ENCODE measurements at places on chromosomes 1 and 21.

GRCh38 chr1:21384620-21385019, 55.3 kb upstream of the NBPF3 start:
- DNase-seq: no peak

DNA sequence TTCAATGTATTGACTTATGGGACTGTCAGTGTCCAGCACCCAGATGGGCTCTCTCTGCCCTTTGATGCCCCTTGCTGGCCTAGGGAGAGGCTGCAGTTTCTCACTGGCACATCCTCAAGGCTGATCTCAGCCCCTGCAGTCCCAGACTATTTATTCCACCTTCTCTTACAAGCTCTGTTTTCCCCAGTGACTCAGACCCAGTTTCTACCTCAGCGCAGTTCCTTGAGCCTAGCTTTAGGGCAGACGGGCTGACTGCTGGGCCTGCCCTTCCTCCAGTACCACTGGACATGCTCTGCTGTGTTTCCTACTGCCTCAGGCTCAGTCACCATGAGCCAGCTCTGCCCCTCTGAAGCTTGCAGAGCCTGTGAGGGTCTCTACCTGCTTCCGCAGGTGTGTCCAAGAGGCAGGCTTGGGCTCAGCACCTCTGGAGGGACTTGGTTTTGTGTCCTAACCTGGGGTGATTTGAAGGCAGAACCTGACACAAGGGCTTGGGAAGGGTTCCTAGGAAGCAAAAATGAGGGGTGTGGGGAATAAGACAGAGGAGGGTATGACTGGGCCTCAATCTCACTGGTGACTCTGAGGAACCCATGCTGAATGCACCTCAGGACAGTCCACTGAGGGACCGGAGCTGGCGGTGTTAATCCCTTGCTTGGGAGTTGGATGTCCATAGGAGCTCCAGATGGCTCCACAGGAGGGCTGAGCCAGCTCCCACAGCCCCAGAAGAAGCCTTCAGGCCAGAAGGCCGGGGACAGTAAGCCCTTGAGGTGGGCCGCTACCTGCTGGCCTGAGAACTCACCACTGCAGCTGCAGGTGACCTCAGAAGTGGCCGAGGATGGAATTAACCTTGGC, 689.9 kb downstream of the MATN1 start:
- DNase-seq: no peak

- no peak for DNase-seq
These were observed 3.7 kb upstream of the PAQR6 start for GRCh38 chr1:156251527-156251926.

- no peak for DNase-seq
These were observed 18.8 kb upstream of the SRM start for GRCh38 chr1:11078631-11079030.

GRCh38 chr21:43884861-43885417, 19.9 kb downstream of the AGPAT3 start:
- no peak for DNase-seq

Data from hematopoietic multipotent progenitor cell treated with erythropoietin and hydrocortisone succinate and interleukin-3 and kit ligand, for 15 days (in vitro differentiated cells).